Left forelimb (tissue), 1 donor: ENCODE measurements at places on chromosomes 13 and 19.

GRCh38 chr13:108273429-108274118 lies 4.1 kb downstream of the TNFSF13B start:
- no peak for DNase-seq

DNA sequence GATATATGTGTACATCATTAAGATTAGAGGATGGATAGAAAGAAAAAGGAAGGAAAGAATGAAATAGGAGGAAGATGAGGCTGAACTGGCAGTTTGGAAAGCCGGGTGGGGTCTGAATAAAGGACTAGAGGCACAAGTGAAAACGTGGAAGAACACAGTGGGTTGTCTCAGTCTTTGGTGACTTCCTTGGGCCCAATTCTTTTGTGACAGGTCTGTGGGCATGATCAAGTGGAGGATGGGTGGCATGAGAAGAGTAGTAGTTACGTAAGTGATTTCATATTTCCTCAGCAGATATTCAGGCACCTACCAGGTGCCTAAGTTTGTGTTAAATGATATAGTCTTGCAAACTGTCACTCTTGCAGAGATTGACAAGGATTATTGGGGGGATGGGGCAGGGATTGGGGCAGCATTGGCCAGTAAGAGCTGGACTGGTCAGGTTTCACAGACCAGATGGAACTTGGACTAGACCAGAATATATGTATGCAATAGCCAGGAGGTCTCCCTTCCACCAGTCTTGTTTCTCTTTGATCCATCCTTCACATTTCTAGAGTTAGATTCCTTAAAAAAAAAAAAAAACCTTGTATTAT lies 2.7 kb downstream of the TPP2 start:
- DNase-seq = no peak

DNA sequence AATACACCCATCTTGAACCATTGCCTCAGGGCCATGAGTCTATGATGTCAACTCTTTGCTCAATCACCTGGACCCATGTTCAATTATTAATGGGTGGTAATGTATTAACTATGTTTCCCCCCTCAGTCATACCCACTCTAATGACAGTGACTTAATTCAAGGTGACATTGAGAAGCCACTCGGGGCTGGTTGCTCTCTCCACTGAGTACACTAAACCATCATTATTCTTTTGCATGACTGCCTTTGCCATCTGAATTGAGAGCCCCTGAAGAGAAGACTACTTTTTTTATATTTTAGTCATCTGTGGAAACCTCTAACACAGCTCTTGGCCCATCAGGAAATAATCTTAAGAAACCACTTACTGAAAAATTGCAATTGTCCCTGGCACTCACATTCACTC lies 139.2 kb upstream of the SOX21 start:
- DNase-seq = no peak

GRCh38 chr13:23323946-23324709 lies 109.4 kb downstream of the SACS start:
- DNase-seq = no peak

DNA sequence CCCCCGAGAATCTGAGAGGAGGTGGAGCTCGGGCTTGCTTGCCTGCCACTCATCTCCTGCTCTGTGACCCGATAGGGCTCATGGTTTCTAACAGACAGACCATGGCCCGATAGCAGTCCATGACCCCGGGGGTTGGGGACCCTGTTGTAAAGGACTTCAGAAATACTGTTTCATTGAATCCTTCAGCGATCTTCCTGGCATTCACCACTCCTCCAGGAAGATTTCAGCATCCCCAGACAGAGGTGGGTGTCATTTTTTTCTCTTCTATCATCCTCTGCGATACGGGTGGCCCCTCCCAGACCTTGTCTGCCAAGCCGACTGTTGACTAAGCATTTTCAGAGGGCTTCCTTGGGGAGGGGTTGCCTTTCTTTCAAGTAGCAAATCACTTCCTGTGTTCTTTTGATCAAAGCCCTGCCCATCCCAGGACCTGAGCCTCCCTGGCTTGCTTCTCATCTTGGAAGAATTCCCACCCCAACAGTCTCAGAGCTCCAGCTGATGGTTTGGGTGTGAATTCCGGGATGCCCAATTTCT lies 1.7 kb downstream of the MYO1F start:
- DNase-seq = no peak

DNA sequence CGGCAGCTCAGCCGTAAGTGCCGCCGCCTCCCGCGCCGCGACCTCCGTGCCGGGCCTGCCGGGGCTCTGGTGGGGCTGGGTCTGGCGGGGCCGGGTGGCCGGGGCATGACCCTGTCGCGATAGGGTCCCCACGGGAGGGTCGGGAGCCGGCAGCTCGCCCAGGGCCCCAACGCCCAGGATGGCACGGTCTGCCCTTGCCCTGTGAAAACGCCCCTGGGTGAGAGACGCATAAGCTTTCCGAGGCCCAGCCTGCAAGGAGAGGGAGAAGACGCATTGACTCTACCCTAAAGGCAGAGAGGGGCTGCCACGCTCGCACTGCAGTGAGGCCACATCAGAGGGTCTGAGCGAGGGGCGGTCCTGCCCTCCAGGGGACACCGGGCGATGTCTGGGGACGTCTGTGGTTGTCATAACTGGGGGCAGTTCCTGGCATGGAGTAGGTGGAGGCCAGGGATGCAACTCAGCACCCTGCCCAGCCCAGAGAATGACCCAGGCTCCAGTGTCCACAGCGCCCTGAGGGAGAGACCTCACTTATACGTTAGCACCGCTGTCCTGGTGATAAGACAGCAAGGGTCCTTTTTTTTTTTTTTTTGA lies 539 bp downstream of the ZNF554 start:
- no peak for DNase-seq

DNA sequence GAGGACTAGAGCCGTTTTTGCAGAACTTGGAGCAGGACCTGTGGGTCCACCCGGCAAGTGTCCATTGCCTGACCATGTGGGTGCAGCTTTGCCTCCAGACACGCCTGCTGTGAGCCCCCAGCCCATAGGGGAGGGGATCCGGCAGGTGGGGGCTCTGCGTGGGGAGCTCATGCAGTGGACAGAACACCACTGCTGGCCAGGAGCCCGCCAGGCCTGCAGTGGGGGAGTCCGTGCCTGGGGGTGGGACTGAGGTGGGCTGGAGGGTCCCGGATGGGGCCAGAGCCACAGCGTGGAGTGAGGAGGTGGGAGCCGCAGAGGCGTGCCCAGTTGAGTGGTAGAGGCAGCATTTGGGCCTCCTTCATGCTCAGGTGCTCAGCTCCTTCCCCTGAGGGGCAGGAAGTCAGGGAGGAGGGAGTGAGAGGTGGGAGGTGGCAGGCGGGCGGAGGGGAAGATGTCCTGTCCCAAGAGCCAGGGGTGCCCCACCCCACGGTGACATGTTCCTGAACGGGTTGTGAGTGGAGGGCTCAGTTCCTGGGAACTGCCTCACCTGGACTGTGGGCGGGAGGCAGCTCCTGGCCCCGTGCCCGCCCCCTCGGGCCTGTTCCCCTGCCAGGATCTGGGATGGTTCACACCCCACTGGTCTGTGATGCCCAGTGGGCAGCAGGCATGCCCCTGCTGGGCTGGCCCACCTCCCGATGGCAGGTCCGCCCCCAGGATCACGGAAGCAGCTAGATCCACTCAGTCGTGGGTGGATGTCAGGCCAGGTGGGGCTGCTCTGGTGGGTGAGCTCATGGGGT lies 8.8 kb downstream of the ADAT3 start:
- DNase-seq = no peak

DNA sequence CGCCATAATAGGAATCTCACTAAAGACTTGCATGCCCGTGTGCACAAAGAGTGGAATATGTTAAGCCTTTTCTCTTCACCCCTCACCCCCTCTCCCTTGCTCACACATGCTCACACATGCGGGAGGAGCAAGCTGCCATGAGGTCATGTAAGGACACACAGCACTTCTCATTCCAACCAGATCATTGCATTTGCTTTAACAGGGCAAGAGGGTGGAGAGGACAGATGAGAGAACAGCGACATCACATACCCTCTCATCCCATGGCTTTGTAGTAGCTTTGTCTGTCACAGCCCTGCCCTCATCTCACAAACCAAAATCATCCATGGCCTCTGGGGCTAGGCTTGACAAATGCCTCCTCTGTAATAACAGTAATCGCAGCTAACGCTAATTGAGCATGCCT lies 145.6 kb upstream of the FRY start:
- DNase-seq = no peak

GRCh38 chr13:25489238-25489637 lies 117.5 kb downstream of the ATP8A2 start:
- DNase-seq = no peak
